Central memory CD4-positive, alpha-beta T cell (primary cell): ENCODE measurements at places on chromosomes 1 and 21.

- DNase-seq = no peak
Observed at GRCh38 chr1:57748719-57749118, 324.9 kb upstream of the DAB1 start.

- DNase-seq = no peak
Observed at GRCh38 chr1:37323486-37324377, 150.6 kb upstream of the ZC3H12A start.

GRCh38 chr1:58570817-58571216 is 6.2 kb downstream of the TACSTD2 start:
- DNase-seq = no peak

DNA sequence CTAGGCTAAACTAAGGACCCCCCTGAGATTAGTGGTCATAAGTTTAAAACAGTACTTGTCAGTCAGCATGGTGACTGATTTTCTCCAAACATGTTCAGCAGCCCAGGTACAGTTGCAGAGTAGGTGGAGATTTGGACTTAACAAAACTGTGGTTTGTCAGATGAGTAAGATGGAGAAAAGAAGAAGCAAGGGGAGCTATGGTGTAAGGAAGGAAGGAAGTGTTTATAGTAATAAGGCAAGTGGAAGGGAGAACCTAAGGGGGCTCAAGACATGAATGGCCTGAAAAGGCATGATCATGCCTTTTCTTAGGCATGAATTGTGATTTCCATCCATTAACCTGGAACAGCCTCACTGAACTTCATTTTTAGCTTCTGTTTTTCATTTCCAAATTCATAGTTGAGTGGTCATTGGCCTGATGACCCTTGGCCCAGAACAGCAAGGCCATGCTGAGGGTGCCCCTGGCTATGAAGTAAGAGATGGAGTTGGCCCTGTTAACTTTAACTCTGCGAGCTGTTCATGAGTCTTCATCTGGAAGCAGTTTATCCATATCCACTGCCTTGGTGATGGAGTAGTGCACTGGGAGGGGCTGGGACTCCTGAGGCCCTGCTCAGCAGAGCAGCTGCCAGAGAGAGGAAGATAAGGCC is 60.7 kb downstream of the LRRC8D start:
- DNase-seq = no peak

GRCh38 chr1:13699510-13699909 is 478 bp upstream of the PRDM2 start:
- no peak for DNase-seq

DNA sequence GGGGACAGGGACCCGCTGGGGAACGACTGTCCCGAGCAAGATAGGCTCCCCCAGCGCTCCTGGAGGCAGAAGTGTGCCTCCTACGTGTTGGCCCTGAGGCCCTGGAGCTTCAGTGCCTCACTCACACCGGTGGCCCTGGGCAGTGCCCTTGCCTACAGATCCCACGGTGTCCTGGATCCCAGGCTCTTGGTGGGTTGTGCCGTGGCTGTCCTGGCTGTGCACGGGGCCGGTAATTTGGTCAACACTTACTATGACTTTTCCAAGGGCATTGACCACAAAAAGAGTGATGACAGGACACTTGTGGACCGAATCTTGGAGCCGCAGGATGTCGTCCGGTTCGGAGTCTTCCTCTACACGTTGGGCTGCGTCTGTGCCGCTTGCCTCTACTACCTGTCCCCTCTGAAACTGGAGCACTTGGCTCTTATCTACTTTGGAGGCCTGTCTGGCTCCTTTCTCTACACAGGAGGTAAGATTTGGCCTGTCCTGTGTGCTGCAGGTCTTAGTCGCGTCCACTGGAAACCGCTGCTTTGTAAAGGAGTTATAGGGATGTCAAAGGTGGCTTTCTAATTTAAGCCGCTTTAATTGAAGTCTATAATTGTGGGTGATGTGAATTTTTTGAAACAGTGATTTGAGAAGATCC is 717 bp downstream of the UBIAD1 start:
- DNase-seq = peak; percentile 7

- peak; percentile 69 for DNase-seq
Observed at GRCh38 chr1:154784924-154785531, 85.1 kb downstream of the KCNN3 start.

DNA sequence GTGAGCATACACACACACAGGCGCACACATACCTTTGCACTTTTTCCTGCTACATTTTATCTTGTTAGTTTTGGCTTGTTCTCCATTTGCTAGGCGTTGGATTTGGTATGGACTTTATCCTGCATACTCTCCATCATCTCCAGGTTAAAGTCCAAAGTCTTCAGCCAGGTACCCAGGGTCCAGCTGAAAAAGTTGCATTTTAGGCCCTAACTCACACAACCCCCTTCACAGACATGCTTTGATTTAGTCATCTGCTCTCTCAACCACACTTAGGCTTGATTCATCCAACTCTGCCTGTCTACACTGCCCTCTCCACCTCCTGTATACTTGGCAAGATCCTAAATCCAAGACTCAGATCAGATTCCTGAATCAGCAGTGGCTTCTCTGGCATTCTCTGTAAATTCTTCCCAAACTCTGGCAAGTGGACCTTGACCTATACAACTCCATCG is 10.7 kb upstream of the LAMB3 start:
- no peak for DNase-seq

DNA sequence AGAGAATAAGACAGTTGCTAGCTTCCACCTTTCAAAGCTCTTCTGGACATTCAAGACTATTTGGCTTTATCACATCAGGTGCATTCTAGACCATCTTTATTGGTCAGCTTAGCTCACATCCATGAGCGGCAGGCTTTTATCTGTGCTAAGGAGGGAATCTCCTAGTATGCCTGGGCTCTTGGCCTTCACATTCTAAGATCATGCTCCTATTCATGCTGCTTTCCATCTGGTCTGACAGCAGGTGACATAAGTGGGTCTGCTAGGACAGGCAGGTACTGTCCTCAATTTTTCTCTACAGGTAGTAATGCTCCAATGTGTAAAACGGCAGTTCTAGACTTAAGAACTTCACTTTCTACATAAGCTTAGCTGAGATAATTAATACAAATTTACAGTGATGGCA is 39.2 kb upstream of the ADAMTS1 start:
- DNase-seq = no peak

DNA sequence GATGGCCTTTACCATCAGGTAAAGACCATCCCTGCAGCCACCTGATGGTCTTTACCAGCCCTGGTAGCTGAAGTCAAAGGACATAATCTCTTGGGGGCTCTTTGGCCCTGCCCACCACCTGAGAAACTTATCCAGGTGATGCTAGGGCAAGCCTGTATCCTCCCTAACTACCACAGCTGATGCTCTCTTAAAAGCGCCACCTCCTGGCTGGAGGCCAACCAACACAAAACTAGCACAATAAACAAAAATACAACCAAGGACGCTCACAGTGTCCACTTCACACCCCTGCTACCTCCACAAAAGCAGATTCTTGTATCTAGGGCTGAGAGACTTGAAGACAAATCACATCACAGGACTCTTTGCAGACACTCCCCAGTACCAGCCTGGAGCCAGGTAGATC is 357.1 kb upstream of the POU3F1 start:
- no peak for DNase-seq

- DNase-seq = no peak
Observed at GRCh38 chr1:79549201-79549600, 542.7 kb upstream of the ADGRL4 start.

GRCh38 chr1:206937425-206937824 is 8.8 kb downstream of the PIGR start:
- no peak for DNase-seq

DNA sequence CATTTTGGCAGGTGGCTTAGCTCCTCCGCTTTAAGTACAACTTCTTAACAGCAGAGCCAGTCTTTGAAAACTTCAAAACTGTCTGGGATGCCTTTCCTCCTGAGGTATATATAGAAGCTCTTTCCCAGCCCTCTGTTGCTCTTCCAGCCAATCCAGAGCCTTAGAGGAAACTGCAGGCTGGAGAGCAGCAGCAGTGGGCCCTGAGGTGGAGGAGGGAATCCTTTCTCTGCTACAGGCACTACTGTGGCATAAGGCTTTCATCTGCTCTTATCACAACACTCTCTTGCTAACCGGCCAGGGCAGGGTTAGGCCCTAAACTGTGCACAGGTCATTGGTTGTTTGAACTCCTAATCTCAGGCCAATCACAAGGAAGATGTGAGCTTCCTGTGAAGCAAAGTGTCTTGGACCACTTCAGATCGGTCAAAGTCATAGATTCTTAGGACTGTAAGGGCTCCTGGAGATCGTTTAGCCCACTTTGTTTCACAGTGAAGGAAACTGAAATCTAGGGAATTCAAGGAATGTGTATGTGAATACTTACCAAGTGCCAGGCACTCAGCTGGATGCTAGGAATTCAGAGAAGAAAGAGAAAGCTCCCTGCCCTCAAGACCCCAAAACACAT is at the start of gene RGS5:
TSS of gene RGS5 (minus strand) at position 84 of the 619 bp plus-strand sequence. CDS start at position 3, 81 bp downstream.
- DNase-seq = no peak

GRCh38 chr1:217332431-217333065 is 298.3 kb downstream of the GPATCH2 start:
- no peak for DNase-seq

GRCh38 chr1:21952786-21953520 is 15.8 kb upstream of the HSPG2 start:
- DNase-seq = no peak

DNA sequence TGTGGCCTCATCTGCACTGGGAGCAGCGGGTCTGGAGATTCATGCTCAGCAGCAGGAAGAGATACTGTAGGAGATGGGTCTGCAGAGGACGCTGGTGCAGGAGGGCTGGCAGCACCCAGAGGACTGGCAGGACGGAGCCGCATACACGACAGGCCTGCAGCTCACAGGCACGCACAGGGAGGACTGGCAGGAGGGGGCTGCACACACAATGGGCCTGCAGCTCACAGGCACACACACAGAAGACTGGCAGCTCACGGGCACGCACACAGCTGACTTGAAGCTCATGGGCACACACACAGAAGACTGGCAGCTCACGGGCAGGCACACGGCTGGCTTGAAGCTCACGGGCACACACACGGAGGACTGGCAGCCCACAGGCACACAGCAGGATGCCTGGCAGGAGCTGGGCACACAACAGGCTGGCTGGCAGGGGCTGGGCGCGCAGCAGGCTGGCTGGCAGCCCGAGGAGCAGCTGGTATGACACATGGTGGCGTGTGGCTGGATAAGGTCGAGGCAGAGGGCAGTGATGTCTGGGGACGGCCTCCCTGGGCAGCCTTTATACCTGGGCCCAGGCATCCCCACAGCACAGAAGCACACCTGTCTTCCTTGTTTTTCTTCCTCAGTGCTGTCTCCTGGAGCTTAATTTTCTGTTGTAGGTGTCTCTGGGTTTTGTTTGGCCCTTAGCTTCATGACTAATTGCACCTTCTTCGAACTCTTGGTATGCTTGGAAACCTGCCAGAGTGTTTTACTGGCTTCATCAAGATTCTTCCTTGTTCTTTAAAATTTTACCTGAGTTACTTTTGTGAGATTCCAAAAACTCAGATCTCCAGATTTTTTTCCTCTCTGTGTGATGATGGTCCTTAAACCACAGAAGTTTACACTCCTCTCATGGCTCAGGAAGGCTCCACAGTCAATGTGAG is at the start of gene KRTAP12-2:
TSS of gene KRTAP12-2 (minus strand) at position 527 of the 920 bp plus-strand sequence. CDS start at position 486, 41 bp downstream.
- DNase-seq = no peak

GRCh38 chr1:36787312-36787913 is 246.9 kb downstream of the GRIK3 start:
- no peak for DNase-seq

DNA sequence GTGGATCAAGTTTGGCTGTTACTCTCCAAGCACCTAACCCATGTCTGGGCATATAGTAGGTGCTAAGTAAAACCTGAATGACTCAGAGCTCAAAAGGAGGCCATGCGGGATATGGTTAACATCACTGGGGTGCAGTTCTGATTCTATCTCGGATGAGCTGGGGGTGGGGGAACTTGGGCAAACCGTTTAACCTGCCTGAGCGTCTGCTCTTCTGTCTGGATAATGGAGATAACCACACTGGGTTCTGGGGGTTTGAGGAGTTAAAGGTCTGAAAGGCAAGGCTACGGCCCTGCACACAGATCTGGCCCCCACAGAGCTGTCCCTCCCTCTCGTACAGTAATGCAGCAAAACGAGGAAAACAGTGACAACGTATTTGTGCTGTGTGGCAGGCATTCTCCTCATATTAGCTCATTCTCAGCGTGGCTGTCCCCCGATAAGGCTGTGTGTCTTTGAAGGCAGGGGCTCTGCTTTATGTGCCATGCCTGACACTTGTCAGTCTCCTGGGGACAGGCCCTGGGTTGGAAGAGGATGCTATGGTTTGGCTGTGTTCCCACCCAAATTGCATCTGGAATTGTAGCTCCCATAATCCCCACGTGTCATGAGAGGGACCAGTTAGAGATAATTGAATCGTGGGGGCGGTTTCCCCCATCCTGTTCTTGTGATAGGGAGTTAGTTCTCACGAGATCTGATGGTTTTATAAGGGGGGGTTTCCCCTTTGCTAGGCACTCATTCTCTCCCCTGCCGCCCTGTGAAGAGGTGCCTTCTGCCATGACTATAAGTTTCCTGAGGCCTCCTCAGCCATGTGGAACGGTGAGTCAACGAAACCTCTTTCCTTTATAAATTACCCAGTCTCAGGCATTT is 6.8 kb upstream of the ALDH4A1 start:
- no peak for DNase-seq

- no peak for DNase-seq
Observed at GRCh38 chr1:24289937-24290595, 29.1 kb upstream of the GRHL3 start.

- DNase-seq = no peak
Observed at GRCh38 chr1:4362314-4363044, 291.9 kb upstream of the AJAP1 start.

DNA sequence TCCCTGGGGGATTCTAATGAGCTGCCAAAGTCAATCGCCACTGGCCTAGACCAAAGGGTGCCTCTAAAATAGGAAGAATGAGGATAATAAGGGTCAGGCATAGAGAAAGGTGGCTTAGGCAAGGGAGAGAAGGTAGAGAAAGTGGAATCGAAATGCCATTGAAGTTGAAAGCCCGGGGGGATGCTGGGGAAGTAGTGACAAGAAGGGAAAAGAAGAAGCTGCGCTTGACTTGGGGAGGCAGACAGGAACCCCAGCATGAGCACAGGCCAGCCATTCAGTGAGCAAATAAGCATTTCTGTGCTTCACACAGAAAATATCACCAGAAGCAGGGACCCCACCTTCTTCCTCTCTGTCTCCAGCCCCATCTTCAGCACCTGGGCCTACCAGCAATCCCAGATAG is 1.5 kb downstream of the CD2 start:
- DNase-seq = no peak
